ENCODE measurements at places on chromosomes 3 and 15. TPM values are rescaled to one million over a fixed set of nuclear protein-coding genes. Genes with fewer than 3 reads are reported as not detected.

DNA sequence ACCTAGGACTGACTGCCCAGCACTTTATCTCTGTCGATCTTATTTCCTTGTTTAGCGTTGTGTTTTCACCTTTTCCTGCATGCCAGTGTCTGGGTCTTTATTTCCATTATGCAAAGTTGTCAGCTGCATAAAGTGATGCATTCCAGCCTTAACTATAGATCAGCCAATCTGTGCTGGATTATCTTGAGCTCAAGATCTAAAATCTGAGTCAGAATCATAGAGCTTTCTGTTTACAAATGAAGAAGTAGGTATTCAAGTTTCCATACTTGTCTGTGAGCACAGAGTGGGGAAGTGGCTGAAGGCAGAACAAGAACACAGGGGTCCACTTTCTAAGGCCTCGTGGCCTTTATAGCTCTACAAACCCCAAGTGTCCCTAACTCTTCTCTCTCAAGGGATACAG is 82.4 kb upstream of the PLCL2 start:
- no peaks in the 10 kb centered on the region for H3K36me3 ChIP-seq
- H3K4me3 ChIP-seq: no peak overlapping the region
- no peaks in the 10 kb centered on the region for H3K27me3 ChIP-seq
- no peaks in the 10 kb centered on the region for H3K4me1 ChIP-seq
- no peak overlapping the region for H3K27ac ChIP-seq

DNA sequence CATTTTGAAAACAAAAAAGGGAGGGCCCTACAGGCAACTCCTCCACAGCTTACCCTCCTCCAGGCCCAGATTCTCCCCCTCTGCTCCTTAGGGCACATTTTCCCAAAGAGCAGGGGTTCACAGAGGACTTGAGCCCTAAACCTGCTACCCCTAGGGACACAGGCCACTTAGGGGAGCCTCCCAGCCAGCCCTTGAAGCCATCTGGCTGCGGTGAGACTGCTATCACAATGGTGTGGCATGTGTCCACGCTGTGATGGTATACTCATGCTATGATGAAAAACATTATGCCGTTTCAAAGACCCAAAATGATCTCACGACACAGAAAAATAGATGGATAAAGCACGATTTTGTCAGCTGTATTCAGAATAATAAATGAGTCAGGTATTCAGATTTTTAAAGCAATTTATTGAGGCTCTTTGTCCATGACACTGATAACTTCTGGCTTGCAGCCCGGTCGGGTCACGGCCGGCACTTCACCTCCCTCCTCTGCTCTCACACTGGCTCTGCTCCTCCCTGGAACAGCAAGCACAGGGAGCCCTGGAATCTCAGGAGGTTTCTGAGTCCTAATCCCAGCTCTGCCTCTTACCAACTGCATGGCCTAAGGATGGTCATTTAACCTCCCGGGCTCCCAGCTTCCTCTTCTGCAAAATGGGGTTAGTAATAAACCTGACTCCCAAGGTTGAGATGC is 115.3 kb downstream of the MEGF11 start:
- H3K27me3 ChIP-seq: no peaks in the 10 kb centered on the region
- H3K4me1 ChIP-seq: peaks cover 28% of the 10 kb centered on the region
- H3K36me3 ChIP-seq: no peaks in the 10 kb centered on the region
- H3K4me3 ChIP-seq: no peak overlapping the region

DNA sequence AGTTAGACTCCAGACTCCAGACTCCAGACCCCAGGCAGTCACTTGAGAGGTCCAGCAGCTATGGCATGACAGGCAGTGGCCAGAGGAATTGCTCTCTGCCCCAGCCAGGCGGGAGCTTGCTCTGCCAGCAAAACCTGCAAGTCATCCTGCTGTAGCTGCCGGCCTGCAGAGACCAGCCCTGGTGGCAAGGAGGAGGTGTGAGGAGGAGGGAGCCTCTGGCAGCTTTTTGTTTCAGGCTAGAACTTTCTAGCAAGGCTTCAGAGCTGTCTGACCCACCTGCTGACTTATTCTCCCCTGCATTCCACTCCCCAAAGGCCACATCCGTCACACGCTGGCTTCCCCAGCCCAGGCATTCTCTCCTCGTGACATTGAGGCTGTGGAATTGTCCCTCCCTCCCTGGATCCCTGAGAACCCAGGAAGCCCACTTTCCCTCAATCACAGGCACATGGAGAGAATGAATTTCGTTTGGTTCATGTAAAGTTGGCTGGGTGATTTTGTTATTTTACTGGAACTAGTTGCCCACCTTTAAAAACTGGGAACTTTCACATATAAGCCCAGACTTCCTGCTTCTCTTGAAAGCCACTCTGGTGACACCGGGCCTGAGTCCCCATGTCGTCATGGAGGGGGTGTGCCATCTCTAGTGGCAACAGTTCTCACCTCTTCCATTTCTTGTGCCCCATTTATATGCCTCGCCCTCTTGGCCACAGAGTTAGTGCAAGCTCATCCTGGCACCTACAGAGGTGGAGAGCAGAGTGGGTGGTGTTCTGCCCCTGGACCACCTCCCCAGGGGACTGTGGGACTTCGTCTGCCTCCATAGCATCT is 82.7 kb downstream of the ABHD5 start:
- H3K36me3 ChIP-seq: no peaks in the 10 kb centered on the region
- DNase-seq: no peak
- no peak overlapping the region for H3K27ac ChIP-seq
- H3K4me3 ChIP-seq: no peak overlapping the region

GRCh38 chr3:188060840-188061544 is 93.0 kb upstream of the LPP start:
- no peak overlapping the region for H3K4me3 ChIP-seq
- no peak for DNase-seq
- peaks cover 74% of the 10 kb centered on the region for H3K4me1 ChIP-seq
- no peaks in the 10 kb centered on the region for H3K36me3 ChIP-seq
- no peak overlapping the region for H3K27ac ChIP-seq

DNA sequence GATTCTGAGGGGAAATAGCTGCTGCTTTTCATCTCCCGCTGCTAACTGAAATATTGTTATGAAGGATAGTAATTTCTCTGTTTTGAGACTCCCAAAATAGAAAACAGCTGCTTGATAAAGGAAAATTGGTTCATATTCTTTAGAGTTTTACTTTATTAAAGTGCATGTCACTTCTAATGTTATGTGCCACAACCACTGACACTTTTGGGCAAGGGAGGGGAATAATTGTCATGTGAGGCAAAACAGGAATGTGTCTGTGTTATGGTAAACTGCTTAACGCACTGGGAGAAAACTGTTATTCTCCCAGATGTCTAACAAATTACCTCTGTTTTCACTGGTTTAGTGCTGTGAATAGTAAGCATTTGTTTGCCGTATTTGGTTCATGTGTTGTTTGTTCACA is 201.6 kb downstream of the PDZRN3 start:
- H3K27me3 ChIP-seq: no peaks in the 10 kb centered on the region
- DNase-seq: no peak
- no peaks in the 10 kb centered on the region for H3K4me1 ChIP-seq
- no peaks in the 10 kb centered on the region for H3K36me3 ChIP-seq
- no peak overlapping the region for H3K27ac ChIP-seq
- H3K4me3 ChIP-seq: no peak overlapping the region

- no peak overlapping the region for H3K27ac ChIP-seq
- H3K4me3 ChIP-seq: no peak overlapping the region
- DNase-seq: no peak
- H3K27me3 ChIP-seq: no peaks in the 10 kb centered on the region
- H3K4me1 ChIP-seq: no peaks in the 10 kb centered on the region
Measured at GRCh38 chr3:113293348-113293747, 82.0 kb downstream of the BOC start.

- H3K27me3 ChIP-seq: no peaks in the 10 kb centered on the region
- H3K4me1 ChIP-seq: no peaks in the 10 kb centered on the region
- no peaks in the 10 kb centered on the region for H3K36me3 ChIP-seq
- DNase-seq: no peak
Measured at GRCh38 chr15:26615188-26615926, 157.5 kb downstream of the GABRB3 start.

DNA sequence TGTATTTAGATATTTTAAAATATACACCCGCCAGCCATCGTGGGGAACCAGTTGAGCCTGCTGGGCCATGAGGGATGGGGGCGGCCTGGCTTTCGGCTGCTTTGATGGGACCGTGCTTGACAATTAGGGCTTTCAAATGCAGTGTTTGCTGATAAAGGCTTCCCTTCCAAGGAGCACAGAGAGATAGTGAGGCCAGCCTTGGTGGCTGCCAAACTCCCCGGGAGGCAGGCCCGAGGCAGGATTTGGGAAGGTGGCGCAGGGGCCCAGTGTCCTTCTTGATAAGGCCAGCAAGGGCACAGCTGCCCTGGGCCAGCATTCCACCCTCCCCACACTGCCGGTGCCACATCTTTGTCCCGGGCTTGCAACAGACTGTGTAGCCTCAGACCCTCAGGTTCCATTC is 75.6 kb downstream of the LINGO1 start:
- H3K36me3 ChIP-seq: no peaks in the 10 kb centered on the region
- DNase-seq: no peak
- H3K27me3 ChIP-seq: no peaks in the 10 kb centered on the region
- no peak overlapping the region for H3K27ac ChIP-seq
- no peaks in the 10 kb centered on the region for H3K4me1 ChIP-seq
- H3K4me3 ChIP-seq: no peak overlapping the region

DNA sequence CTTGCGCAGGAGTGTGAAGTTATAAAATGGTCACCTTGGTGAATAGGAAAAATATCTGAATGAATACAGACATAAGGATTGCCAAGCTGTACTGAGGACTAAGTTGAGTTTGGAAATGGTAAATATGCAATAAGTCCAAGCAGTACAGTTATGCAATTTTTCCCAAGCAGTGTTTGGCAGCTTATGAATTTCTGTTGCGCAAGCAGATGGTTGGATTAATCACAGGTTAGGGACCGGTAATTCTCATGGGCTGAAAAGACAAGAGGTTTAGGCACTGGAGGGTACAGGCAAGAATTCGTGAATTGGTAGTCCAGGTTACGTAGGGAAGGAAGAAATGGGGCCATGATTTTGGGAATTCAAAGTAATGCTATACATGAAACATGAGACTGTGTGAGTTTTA is 210.3 kb downstream of the RAP2B start:
- no peak overlapping the region for H3K27ac ChIP-seq
- no peak overlapping the region for H3K4me3 ChIP-seq
- DNase-seq: no peak
- no peaks in the 10 kb centered on the region for H3K27me3 ChIP-seq
- H3K36me3 ChIP-seq: no peaks in the 10 kb centered on the region

DNA sequence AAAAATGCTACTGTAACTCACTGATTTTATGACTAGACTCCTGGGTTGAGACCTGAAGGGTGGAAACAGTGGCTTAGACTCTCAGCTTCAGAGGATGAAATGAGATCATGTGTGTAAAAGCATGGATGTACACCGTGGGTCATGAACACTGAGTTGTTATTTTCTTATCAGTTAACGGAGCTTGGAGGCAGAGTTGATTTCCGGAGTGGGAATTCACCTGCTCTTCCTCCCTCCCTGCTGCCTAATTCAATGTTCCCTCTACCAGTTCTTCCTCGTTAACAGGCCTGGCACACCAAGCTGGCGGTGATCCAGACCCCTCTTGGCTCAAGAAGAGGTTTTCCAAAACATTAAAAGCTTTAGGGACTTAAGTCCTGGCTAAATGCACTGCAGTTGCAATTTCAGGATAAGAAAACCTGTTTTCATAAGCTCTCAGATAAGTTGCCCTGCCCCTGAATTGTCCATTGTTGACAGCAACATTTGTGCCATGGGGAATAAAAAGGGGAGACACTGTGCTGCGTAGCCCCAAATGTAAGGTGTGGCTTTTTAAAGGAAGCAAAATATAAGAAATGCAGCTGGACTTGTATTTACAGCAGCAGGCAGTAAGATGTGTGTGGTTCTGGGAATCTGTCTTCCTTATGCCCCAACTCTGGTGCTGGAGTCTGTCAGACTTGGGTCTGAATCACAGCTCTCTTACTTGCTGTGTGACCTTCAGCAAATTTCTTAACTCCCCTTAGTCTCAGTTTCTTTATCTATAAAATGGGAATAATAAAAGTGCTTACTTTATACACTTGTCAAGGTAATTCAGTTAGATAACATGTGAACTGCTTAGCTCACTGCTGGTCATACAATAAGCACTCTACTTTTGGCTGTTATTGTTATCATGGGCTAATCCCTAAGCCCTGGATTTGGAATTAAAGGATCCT is 9.9 kb downstream of the PDIA5 start:
- peak; percentile 65 for DNase-seq
- H3K27ac ChIP-seq: peak overlapping the region; percentile 44
- no peaks in the 10 kb centered on the region for H3K36me3 ChIP-seq
- peaks cover 54% of the 10 kb centered on the region for H3K4me1 ChIP-seq
- H3K27me3 ChIP-seq: no peaks in the 10 kb centered on the region

DNA sequence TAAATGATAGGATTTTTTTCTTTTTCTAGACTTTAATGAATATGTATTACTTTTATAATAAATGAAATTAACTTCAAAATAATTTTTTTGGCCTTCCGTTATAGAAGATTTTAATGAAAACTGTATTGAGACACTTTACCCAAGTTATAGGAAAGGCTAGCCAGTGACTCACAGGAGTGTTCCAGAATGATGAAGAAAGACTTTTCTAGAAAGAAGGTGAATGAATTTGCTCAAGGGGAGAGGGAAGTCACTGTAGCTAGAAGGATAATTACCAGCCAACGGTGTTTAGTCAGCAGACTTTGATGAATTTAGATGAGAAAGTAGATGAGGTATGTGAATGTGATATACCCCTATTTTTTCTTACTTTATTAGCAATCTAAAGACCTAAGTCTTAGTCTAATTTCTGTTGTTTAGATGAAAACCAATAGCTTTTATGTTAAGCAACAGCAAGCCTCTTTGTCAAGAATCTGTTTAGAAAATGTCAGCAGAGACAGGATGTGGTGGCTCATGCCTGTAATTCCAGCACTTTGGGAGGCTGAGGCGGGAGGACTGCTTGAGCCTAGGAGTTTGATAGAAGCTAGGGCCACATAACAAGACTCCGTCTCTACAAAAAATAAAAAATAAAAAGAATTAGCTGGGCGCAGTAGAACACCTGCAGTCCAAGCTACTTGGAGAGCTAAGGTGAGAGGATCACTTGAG is 3.2 kb downstream of the ALAS1 start:
- H3K4me3 ChIP-seq: no peak overlapping the region
- H3K36me3 ChIP-seq: peaks cover 13% of the 10 kb centered on the region
- no peak for DNase-seq
- H3K4me1 ChIP-seq: peaks cover 33% of the 10 kb centered on the region
- no peaks in the 10 kb centered on the region for H3K27me3 ChIP-seq

GRCh38 chr15:88680241-88681001 is 41.6 kb downstream of the ISG20 start:
- no peaks in the 10 kb centered on the region for H3K27me3 ChIP-seq
- no peak overlapping the region for H3K4me3 ChIP-seq
- H3K36me3 ChIP-seq: no peaks in the 10 kb centered on the region
- DNase-seq: no peak
- H3K4me1 ChIP-seq: peaks cover 13% of the 10 kb centered on the region
- no peak overlapping the region for H3K27ac ChIP-seq

KIF23 gene
- total RNA-seq: 0.99 TPM

All from body of pancreas (tissue), 4 donors.